ENCODE measurements at places on chromosomes 3 and 15. TPM values are rescaled to one million over a fixed set of nuclear protein-coding genes. Genes with fewer than 3 reads are reported as not detected.

Gene FES
- total RNA-seq: 0.16 TPM

- DNase-seq: no peak
Measured at GRCh38 chr15:87245592-87245991, 1010.9 kb downstream of the NTRK3 start.

GRCh38 chr3:123374016-123374415, 74.9 kb downstream of the ADCY5 start:
- DNase-seq: no peak

GRCh38 chr15:57821826-57822225, 115.3 kb downstream of the POLR2M start:
- no peak for DNase-seq

DNA sequence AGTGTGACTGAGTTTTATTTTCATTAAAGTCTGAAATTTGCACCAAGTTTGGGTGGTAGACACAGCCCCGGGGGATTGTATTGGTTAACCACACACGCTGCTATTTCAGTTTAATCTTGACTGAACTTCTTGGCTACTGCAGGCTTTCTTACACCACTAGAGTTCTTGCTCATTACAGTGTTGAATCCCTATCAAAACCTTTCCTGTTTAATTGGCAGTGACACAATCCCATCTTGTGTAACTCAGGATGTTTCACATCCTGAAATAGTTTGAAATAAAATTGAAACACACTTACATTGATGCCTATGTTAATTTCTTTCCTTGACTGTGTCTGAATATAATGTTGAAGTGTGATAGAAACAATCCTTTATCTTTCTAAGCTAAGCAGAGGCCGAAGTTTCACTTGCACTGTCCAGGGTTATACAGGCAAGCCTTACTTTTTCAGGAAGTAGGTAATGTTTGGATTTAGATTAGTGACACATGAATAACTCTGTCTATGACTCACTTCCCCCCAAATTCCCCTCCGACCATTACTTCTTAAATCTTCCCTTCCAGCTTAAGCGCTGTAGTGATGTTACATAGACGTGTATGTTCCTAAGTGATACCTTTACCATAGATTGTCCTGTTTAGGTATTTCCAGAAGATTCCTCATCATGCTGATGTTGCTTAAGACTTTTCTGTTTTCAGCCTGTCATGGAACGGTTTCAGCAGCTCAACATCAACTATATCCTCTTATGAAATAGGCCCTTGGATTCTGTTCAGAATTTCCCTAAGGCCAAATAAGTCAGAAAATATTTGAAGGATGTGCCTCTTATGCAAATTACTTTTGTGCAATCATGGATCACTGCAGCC, 16.8 kb downstream of the ATG7 start:
- DNase-seq: peak; percentile 11

DNA sequence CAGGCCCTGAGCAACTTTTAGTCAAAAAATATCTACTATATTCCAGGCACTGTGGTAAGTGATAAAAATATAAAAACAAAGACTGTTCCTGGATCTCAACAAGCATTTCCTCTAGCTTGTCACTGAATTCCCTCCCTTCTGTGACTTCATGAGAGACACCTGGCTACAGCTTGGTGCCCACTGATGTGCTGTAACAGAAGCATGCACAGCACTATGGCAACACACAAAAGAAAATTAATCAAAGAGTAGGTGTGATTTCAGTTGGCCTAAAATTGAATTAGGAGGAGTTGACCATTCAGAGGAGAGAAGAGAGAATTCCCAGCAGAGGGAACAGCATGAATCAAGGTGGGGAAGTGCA, 158.9 kb upstream of the LPP start:
- DNase-seq: no peak

- DNase-seq: no peak
Measured at GRCh38 chr15:46420990-46421389, 786.2 kb downstream of the SQOR start.

DNA sequence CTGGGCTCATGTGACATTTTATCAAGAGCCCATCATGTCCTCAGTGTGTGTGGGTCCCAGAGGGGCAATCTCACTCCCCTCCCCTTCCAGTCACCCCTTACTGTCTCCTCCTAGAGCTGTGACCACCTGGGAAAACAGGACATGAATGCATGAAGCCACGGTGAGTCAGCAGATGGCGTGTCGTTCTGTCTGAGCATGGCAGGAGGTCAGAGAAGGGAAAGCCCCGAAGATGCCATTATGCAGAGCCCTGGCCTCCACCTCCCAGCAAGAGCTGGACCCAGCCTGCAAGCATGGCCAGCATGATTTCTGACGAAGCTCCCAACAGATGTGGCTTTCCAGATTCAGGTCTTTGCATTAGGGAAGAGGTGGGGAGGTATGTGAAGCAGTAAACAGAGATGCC, 118.5 kb downstream of the TLE3 start:
- DNase-seq: peak; percentile 19
